ENCODE measurements at places on chromosomes 3 and 15.

- DNase-seq = no peak
These were observed 60.8 kb upstream of the GALNT15 start for GRCh38 chr3:16113704-16114103.

DNA sequence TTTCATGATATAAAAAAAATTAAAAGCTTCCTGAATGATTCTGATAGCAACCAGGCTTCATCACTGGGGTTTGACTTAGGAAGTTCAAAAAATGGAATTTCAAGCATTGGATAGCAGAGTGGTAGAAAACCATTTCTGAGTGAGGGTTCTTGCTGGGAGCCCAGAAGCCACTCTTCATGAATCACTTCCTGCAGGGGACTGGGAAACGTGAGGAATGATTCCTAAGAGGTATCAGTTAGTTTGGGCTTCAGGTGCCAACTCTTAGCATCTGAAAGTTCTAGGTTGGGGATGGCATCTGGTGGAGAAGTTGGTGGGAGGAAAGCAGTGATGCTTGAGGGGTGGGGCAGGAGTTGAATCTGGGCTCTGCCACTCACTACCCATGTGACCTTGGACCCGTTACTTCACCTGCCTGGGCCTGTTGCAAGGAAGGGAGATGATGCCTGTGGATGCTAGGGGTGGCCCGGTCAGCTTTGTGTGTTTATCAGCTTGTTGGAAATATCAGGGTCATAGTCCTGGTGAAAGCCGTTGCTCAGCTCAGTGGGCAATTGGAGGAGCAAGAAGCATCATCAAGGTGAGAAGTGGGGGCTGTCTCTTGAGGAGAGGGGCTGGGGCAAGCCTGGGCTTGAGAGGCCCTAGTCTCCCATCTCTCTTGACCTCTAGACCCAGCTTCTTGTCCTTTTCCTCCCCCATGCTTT is 37.0 kb upstream of the TNFAIP8L3 start:
- no peak for DNase-seq

DNA sequence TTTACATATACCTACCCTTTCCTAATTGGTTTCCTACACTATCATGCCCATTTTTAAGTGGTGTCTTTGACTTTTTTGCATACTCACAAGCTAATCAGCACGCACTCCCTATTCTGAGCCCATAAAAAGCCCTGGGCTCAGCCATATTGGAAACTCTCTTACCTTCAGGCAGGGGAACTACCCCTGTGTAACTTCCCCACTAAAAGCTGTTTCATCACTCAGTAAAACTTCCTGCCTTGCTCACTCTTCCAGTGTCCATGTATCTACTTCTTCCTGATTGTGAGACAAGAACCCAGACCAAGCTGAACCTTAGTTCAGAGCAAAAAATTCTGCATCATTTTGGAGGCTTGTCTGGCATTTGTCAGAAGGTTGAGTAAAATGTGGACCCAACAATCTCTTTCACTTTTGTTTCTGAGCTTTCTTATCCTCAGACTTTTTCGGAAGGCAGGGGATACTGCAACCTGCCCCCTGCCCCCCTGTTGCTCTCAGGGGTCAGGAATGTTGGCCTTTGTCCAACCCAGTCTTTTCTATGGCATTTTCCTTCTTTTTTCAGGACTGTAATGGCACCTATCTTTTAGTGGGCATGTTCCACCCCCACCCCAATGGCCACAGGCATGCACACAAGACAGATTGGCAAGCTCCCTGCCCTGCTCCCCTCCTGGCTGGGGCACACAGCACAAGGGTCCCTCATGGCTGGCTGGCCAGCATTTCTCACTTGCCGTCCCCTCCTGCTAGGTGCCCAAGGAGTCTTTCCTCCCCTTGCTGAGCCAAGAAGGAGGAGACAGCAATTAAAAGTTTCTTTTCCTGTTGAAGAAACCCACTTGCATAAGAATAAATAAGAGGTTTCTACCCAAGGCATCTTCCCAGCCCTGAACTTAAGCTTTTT is 26.3 kb upstream of the TMEM45A start:
- no peak for DNase-seq

- no peak for DNase-seq
These were observed 795.3 kb upstream of the ARRDC4 start for GRCh38 chr15:97165205-97165604.

DNA sequence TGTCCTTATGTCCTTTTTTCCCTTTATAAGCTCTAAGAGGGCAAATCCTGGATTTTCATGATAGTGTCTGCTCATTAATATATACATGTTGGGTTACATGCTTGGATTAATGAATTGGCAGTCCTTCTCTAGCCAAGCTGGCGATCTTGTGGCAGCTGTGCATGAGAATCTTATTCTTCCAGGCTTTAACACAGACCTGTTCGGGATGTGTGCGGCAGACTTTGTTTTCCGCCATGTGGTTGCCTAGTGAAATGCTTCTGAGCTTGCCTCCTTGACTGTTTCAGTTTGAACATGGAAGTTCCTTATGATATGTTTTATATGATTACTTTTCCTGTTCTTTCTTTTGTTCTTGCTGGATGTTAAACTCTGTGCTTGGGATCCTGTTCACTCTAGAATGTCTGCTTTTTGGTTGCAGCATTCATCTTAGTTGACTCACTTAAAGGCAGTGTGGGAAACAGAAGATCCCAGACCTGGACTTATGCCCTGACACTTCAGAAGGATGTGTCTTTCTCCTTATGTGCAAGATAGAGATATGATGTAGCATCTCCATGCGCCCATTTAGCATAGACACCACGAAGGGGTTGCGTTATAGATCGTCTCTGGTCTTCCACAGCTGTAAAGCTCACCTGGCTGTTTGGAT is 7.2 kb downstream of the CHCHD6 start:
- DNase-seq = no peak

GRCh38 chr3:187743195-187744141 is 1.8 kb downstream of the BCL6 start:
- DNase-seq = no peak

DNA sequence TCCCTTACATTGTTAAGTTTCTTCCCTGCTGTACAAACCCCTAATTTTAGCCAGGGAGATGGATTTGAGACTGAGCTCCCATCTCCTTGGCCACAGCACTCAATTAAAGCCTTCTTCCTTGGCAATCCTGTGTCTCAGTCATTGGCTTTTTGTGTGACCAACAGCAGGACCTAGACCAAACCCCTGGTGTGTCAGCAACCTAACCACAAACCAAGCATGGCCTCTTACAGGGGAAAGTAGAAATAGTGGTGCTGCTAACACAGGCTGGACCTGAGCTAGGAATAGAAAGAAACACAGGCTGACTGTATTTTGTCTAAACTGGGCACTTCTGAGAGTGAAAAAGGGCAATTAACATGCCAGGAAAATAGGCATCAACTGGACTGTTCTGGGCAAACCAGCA is 37.9 kb downstream of the PPCDC start:
- no peak for DNase-seq

DNA sequence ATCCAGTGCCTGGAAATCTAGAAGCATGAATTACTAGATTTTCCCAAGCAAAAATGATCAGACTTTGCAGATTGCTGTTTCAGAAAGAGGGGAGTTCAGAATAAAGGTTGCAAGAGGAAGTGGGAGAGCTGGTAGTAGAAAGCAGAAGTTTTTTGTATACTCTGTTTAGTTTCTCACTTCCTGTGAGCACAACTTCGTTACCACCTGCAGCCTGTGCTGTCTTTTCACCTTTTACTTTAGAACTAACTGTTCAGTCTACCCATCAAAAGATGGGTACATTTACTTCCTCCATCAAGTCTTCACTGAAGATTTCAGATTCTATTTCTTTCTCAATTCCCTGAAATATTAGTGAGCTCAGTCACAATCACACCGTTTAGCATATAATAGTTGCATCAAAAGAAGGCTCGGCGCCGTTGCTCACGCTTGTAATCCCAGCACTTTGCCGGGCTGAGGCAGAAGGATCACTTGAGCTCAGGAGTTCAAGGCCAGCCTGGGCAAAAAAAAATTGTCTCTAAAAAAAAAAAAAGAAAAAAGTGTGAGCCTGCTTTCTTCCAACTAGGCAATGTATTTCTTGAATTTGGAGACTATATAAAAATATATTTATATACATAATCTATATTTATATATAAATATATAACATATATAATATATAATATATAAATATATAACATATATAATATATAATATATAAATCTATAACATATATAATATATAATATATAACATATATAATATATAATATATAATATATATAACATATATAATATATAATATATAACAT is 1.8 kb upstream of the CEP97 start:
- no peak for DNase-seq

DNA sequence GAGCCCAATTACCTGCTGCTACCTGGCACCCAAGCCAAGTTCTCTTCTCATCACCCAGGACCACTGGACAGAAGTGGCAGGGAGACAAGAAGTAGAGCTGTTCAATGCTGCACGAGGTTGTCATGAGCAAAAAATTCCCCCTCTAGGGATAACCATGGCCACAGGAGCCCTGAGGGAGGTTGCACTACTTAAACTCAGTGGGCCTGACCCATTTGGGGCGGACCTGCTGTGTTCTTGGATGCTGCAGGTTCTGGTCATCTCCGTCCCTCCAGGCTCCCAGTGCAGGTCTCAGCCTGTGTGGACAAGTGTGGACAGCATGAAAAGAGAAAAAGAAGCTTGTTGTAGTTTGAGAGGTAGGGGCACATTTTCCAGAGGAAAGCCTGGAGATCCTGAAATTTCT is 26.1 kb upstream of the MANF start:
- DNase-seq = no peak

GRCh38 chr3:109275702-109276293 is 40.5 kb downstream of the DPPA2 start:
- no peak for DNase-seq

DNA sequence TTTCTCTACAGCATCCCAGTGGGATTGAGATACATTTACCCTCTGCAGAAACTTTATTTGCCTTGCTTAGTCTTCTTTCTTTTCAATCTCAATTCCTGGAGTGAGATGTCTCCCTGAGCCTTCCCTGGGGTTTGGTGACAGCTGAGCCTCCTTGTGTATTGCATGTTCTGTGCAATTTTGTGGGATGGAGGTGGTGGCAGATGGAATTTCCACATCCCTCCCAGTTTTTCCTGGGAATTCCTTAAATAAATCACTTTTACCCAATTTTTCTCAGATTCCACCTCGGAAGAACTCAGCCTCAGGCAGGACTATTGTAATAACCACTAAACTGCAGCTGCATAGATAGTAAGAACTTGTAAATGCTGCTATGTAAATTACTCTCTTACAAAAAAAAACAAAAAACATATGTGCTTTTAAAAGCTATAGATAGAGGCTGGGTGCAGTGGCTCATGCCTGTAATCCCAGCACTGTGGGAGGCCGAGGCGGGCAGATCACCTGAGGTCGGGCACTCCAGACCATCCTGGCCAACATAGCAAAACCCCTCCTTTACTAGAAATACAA is 88.5 kb upstream of the ABHD17C start:
- DNase-seq = no peak

- no peak for DNase-seq
These were observed 117.3 kb downstream of the ETFA start for GRCh38 chr15:76193934-76194333.

DNA sequence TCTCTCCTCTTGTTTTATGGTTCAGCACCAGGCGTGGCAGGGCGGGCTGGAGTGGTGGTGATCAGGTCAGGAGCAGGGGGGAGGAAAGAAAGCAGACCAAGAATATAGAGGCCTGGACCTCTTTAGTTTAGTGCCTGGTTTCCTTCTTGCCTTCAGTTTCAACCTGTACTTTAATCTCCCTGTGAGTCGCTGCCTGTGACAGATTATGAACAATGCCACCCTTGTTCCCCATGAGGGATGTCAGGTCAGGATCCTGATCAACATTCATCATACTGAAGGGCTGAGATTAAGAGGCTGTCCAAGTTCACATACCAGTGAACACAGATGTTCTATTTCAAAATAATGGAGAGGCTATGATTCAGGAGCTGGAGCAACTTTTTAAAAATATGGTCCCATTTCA is 11.4 kb downstream of the ENTPD3 start:
- no peak for DNase-seq

- DNase-seq = no peak
These were observed 36.2 kb downstream of the CHSY1 start for GRCh38 chr15:101215681-101216080.

GRCh38 chr3:184872200-184872599 is 60.2 kb downstream of the VPS8 start:
- DNase-seq = no peak

DNA sequence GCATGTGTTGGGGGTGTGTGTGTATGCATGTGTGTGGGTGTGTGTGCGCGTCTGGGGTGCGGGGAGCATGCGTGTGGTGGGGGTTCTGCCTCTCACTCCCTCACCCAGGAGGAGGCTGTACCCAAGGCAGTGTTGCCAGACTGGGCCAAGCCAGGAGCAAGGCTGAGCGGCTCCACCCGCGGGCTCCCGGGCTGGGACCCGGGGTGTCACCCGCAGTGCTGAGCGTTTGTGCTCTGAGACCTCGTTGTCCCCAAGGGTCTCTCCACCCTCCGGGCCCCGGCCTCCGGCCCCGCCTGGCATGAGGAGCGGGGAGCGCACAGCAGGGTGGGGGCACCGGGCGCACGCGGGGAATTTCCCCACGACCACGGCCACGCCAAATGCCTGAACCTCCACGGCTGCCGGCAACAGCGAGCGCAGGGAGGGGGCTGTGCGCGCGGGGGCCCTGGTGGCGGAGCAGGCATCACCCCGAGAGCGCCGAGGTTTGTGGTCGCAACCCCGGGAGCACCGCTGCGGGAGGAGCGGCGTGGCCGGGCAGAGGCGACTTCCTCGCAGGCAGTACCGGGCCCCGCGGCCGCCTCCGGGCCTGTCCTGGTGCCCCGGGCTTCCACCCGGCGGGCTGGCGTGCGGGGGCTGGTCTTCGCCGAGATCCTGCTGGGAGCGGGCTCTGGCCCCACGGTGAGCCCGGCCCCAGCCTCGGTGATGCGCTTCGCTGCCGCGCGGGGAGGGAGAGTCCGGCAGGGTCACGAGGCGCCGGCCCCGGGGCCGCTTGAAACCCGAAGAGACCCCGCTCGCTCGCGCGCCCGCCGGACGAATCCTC is 7.4 kb upstream of the OCA2 start:
- no peak for DNase-seq

- no peak for DNase-seq
These were observed 67.6 kb downstream of the SMAD3 start for GRCh38 chr15:67133026-67133425.

DNA sequence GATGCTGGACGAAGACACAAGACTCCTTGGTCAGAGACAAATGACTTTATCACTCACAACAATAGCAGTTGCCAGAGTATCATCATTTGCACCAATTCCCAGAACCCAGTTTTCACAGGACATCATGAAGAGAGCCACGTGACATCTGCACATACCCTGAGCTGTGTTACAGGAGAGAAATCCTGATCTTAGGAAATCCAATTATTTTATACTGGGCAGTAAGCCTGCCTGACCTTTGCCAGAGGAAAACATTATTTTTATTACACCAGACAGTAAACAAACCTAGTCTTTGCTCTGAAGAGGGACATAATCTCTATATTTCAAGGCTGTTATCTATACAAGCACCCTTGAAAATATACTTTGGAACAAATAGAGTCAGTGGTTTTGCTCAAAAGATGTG is 77.4 kb downstream of the ZBBX start:
- DNase-seq = no peak

Measured in stimulated activated CD8-positive, alpha-beta memory T cell treated with anti-CD3 and anti-CD28 coated beads, Interleukin-15, amount 100 ng/mL, for 24 hours (primary cell).